ENCODE measurements at places on chromosomes 6 and 20.

GRCh38 chr6:134481966-134482365 is 164.1 kb upstream of the SGK1 start:
- DNase-seq, result no peak

DNA sequence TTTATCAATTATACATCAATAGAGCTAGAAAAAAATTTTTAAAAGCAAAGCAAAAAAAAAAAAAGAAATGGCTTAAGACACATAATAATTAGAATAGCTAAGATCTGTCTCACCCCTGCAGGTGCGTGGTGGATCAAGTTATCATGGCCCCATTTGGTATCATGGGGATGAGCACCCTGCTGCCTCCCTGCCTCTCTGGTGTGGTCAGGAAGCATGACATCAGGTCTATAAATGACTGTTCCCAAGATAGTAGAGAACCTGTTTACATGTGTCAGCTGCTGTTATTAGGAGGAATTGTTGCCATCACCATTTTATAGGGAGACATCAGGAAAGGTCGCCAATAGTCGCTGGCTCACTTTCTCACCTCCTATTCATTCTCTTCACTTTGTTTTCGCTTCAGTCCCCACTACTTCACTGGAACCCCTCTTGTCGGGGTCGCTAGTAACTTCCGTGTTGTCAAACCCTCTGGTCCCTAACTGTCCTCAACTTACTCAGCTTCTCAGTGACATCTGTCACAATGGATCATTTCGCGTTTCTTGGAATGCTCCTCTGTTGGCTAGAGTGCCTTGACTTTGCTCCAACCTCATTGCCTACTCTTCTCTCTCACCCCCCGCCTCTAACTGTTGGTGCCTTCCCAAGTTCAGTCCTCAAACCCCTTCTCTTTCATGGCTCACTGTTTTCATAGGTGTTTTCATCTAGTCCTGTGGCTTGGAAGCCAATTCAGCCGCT is 4.7 kb downstream of the DNTTIP1 start:
- no peak for DNase-seq

- no peak for DNase-seq
These were observed 4.1 kb upstream of the HLA-E start for GRCh38 chr6:30485236-30485635.

DNA sequence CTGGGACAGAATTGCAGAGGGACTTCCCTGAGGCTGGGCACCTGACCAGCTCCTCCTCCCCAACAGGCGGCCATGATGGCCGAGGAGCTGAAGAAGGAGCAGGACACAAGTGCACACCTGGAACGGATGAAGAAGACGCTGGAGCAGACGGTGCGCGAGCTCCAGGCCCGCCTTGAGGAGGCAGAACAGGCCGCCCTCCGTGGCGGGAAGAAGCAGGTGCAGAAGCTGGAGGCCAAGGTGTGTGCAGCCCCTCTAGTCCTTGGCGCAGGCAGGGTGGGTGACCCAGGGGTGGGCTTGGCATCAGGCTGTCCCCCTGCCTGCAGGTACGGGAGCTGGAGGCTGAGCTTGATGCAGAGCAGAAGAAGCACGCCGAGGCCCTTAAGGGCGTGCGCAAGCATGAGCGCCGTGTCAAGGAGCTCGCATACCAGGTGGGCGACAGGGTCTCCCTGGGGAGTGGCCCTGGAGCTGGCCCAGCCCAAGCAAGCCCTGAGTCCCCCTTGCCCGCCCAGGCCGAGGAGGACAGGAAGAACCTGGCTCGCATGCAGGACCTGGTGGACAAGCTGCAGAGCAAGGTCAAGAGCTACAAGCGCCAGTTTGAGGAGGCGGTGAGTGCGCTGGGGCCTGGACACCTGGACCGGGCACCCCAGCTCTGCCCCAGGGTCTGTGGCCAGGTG is 45.4 kb downstream of the MYH7B start:
- no peak for DNase-seq

DNA sequence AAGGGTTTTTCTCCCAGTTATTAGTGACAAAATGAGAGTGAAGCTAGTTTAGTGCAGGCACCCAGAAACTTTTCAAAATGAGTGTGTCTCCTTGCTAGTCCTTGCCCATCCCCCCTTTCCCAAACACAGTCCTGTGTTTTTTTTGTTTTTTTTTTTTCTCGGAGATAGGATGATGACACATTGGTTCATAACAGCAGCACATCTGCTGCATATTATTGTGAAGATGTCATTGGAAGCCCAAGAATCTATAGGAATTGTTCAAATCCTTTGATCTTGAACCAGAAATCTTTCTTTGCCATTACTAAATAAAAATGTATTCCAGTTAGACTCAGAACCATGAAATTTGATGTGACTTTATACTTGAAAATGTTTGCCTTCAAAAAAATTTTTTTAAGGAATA is 162.4 kb downstream of the FRK start:
- no peak for DNase-seq

- no peak for DNase-seq
These were observed 10.9 kb upstream of the ATRN start for GRCh38 chr20:3459881-3460307.

- no peak for DNase-seq
These were observed 13.7 kb upstream of the HINT3 start for GRCh38 chr6:125942672-125943527.

GRCh38 chr6:6368684-6369052 is 48.2 kb upstream of the F13A1 start:
- no peak for DNase-seq

GRCh38 chr6:168201383-168201782 is 118.2 kb downstream of the DACT2 start:
- DNase-seq, result no peak

DNA sequence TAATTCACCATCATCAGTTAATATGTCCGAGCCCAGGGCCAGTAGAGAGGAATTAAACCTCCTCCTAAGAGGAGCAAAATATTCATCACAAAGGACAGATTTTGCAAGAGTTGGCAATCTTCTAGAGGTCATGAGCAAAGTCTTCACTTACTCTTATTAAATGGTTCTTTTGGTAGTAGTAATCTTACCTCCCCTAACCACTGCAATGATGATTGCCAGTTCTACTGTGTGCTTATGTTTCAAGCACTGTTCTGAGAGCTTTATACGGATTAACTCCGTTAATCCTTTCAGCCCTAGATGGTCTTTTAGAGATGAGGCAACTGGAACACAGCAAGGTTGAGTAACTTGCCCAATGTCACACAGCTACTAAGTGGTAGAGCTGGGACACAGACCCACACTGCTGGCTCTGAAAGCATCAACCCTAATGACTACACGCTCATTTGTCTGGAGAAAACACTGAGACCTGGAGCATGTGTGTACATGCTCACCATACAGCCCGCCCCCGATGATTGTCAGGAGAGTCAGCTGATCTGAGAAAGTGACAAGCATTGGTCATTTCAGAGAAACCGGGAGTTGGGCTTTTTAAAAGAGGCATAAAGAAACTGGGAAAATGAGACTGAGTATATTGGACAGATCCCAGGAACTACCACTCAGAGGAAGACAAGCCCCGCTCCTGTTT is 276.0 kb downstream of the NRN1 start:
- no peak for DNase-seq

DNA sequence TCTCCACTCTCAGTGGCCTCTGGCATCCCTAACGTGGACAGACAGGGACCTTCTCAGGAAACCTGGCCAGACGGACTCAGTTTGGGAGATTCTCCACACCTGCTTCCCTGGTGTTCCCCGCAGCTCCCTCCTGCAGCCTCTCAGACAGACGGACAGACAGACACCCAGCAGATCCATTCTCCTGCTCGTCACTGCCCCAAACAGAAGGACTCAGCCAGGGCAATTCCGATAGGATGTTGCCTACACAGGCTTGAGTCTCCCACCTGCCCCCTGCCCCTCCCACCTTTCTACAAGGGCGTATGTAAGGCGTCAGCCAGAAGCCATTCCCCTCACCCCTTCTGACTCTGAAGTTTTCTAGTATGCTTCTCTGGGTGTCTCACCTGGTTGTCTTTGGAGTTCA is 428 bp downstream of the CCM2L start:
- DNase-seq, result no peak

All from stimulated activated CD8-positive, alpha-beta memory T cell treated with anti-CD3 and anti-CD28 coated beads, Interleukin-2, amount 100 ng/mL, for 1 hour (primary cell).